ENCODE measurements at places on chromosomes 5 and 9. TPM values are rescaled to one million over a fixed set of nuclear protein-coding genes. Genes with fewer than 3 reads are reported as not detected.

- no peak for DNase-seq
Observed at GRCh38 chr9:112861155-112861554, 29.5 kb downstream of the SLC46A2 start.

- DNase-seq, result no peak
Observed at GRCh38 chr9:74255489-74255984, 241.6 kb upstream of the RORB start.

Gene NAIP
- 11.3 TPM for total RNA-seq

Gene LSM11
- total RNA-seq, result 11.3 TPM

Gene CNTRL
- 27.6 TPM for total RNA-seq

Gene MEGF10
- 96.1 TPM for total RNA-seq

All from neural crest cell (in vitro differentiated cells).